CD4-positive, CD25-positive, alpha-beta regulatory T cell (primary cell): ENCODE measurements at places on chromosomes 7 and 10. TPM values are rescaled to one million over a fixed set of nuclear protein-coding genes. Genes with fewer than 3 reads are reported as not detected.

DNA sequence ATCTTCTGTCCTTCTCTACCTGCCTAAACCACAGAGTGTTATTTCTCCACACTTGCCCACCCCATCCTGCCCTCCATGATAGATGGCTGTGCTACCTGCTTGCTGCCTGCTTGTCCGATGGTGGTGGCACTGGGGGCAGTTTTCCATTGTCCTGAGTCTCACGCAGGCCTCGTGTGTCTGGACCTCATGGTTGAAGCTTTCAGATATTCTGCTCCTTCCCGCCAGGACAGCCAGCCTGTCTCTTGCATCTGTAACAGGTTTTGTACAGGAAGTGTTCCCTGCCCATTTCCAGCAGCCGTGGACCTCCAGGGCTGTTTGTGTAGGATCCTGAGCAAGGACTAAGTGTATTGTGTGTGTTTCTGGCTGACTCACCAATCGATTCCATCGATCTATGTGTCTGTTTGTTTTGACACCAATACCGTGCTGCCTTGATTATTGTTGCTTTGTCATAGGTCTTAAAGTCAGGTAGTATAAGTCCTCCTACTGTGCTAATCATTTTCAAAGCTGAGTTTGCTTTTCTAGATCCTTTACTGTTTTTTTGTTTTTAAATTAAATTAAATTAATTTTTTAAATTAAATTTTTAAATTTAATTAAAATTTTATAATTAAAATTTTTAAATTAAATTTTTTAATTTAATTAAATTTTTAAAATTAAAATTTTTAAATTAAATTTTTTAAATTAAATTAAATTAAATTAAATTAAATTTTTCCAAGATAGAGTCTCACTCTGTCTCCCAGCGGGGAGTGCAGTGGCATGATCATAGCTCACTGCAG is 8.5 kb downstream of the IL15RA start:
- H3K36me3 ChIP-seq: peaks cover 24% of the 10 kb centered on the region
- H3K27me3 ChIP-seq: no peaks in the 10 kb centered on the region
- DNase-seq: no peak
- H3K27ac ChIP-seq: no peak overlapping the region
- H3K4me1 ChIP-seq: peaks cover 15% of the 10 kb centered on the region
- H3K4me3 ChIP-seq: no peak overlapping the region

GRCh38 chr7:159130199-159130775 is 14.4 kb downstream of the VIPR2 start:
- no peaks in the 10 kb centered on the region for H3K4me1 ChIP-seq
- no peak overlapping the region for H3K27ac ChIP-seq
- H3K36me3 ChIP-seq: no peaks in the 10 kb centered on the region
- no peaks in the 10 kb centered on the region for H3K27me3 ChIP-seq
- no peak for DNase-seq
- no peak overlapping the region for H3K4me3 ChIP-seq

- peak; percentile 76 for DNase-seq
- H3K36me3 ChIP-seq: no peaks in the 10 kb centered on the region
- no peaks in the 10 kb centered on the region for H3K27me3 ChIP-seq
Observed at GRCh38 chr7:4610768-4611467, 71.2 kb upstream of the FOXK1 start.

- H3K27ac ChIP-seq: no peak overlapping the region
- H3K4me3 ChIP-seq: no peak overlapping the region
- no peaks in the 10 kb centered on the region for H3K27me3 ChIP-seq
Observed at GRCh38 chr10:44460416-44460815, 75.5 kb upstream of the CXCL12 start.

DNA sequence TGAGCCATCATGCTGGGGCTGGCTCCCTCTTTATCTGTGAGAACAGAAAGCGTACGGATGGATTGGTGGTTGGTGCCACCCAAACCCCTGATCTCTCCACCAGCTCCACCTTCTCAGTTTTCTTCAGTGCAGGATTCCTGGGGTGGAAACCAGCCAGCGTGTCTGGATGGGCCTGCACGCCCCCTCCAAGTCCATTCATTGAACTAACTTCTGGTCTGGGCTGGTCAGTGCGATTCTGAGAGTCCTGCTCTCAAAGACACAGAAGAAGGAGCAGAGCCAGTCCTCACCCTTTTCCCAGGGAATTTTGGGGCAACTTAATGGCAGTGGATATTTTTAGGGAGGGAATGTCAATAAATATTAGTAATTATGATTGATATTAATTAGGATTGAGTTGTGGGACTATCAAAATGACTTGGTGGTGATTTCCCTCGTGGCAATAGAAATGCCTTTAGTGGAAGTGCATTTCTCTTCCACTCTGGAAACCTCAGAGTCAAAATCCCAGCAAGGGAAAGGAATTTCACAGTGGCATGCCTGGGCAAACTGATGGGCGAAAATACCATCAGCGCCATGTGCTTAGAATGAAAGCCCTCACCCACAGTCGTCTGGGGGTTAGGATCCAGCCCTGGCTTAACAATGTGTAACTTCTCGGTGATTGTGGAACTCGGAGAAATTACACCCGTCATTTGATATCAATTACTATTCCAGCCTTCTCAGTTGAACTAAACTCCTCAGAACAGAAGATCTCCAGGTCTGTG is 69.3 kb upstream of the EEPD1 start:
- DNase-seq: no peak
- H3K4me3 ChIP-seq: no peak overlapping the region
- no peaks in the 10 kb centered on the region for H3K36me3 ChIP-seq
- H3K27me3 ChIP-seq: peaks cover 2% of the 10 kb centered on the region
- no peak overlapping the region for H3K27ac ChIP-seq

GRCh38 chr10:43114743-43115611 is 23.3 kb upstream of the CSGALNACT2 start:
- no peak overlapping the region for H3K4me3 ChIP-seq
- no peaks in the 10 kb centered on the region for H3K27me3 ChIP-seq
- peaks cover 10% of the 10 kb centered on the region for H3K4me1 ChIP-seq
- no peak overlapping the region for H3K27ac ChIP-seq
- no peaks in the 10 kb centered on the region for H3K36me3 ChIP-seq

DNA sequence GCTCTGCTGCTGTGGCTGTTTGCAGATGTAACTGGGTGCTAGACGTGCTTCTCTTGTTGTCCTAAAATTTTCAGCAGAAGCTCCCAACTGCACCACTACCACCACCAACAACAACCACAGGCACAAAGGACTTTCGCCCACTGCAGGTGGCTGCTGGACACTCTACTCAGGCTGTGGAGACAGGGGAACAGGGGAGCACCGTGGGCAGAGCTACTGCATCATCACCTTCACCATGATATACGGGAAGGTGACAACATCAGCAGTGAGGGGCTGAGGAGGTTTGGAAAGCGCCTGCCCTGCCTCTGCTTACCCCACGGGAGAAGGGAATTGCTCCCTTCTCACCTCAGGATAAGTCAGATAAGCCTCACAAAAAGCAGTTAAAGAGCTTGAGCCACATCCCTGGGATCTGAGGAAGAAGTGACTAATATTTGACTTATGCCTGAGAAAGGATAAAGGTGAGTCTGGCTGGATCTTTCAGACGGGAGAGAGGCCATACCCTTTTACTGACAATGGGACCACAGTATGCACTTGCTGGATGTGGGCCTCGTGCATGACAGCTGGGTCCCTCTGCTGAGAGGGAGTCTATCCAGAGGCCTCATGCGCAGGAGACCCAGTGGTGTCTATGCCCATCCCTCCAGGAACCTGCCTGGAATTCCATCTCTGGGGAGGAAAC is 217.6 kb downstream of the KLF6 start:
- H3K27me3 ChIP-seq: no peaks in the 10 kb centered on the region
- no peaks in the 10 kb centered on the region for H3K36me3 ChIP-seq
- no peak overlapping the region for H3K27ac ChIP-seq
- H3K4me1 ChIP-seq: peaks cover 7% of the 10 kb centered on the region
- DNase-seq: no peak
- no peak overlapping the region for H3K4me3 ChIP-seq

DNA sequence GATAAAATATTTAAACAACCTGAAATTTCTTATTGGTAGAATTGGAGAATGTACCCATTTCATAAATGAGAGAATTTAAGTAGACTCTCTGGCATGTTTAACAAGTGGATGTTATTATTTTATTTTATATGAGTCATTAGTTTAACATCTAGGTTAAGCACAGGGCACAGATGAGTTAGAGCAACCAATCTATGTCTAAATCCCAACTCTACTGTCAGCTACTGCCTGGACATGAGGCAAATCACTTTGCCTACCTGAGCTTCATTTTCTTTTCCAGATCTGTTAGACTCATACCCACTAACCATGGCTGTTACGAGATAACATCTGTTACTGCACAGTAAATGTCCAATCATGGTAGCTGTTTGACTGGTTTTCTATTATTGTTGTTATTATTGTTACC is 251.1 kb downstream of the INHBA start:
- H3K36me3 ChIP-seq: no peaks in the 10 kb centered on the region
- no peaks in the 10 kb centered on the region for H3K4me1 ChIP-seq
- no peaks in the 10 kb centered on the region for H3K27me3 ChIP-seq
- H3K27ac ChIP-seq: no peak overlapping the region
- no peak overlapping the region for H3K4me3 ChIP-seq

- no peaks in the 10 kb centered on the region for H3K4me1 ChIP-seq
- no peak overlapping the region for H3K27ac ChIP-seq
- DNase-seq: no peak
- no peak overlapping the region for H3K4me3 ChIP-seq
Observed at GRCh38 chr7:55092975-55093373, 74.2 kb downstream of the EGFR start.

DNA sequence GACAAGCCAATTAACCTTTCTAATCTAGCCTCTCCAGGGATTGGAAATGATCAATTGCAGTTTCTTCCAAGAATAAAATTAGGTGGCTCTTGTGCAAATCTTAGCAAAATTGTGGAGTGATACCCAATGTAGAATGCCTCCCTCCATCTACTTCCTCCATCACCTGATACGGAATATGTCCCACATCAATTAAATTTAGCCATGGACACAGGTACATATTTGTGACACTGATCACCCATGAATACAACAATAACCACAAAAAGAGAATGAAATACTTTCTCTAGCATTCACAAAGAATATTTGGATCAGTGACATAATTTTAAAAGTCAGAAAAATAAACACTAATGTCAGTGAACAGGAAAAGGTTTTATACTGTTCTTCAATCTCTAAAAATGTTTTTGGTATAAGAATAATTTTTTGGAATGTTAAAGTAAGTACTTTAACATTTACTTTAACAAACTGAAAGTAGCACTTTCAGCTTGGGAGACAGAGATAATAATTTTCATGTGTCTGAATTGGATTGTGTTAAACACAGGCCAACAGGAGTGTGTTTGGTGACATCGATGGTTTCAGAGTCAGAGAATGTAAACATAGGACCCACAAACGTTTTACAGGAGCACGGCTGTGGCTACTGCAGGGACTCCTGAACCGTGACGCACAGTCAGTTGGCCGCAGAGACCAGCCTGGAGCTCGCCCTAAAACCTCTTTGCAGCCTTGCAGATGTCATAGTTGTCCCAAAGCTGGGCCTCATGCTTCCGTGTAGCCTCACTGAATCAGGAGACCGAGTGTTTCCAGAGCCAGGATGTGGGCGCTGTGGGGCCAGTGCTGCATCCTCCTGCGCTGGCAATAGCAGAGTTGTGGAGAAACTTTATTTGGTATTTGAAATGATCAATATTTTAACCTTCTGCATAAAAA is 7.2 kb downstream of the RBM20 start:
- H3K27ac ChIP-seq: no peak overlapping the region
- H3K36me3 ChIP-seq: no peaks in the 10 kb centered on the region
- peak; percentile 31 for DNase-seq

- no peaks in the 10 kb centered on the region for H3K4me1 ChIP-seq
- no peaks in the 10 kb centered on the region for H3K27me3 ChIP-seq
- H3K27ac ChIP-seq: no peak overlapping the region
- no peaks in the 10 kb centered on the region for H3K36me3 ChIP-seq
- no peak overlapping the region for H3K4me3 ChIP-seq
- no peak for DNase-seq
Observed at GRCh38 chr10:88238615-88238914, 344.6 kb downstream of the RNLS start.

DNA sequence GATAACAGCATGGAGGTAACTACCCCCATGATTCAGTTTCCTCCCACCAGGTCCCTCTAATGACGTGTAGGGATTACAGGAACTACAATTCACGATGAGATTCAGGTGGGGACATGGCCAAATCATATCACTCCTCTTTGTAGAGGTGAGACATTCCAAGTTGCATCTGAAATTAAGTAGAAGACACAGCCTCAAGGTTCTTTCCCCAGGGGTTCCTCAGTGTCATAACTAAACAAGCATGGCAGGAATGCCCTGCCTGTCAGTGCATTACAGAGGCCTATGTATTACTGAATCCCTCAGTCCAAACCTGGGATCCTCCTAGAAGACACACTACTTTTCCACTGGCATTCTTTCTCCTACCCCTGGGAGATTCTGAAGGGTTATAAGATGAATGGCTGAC is 42.6 kb upstream of the WNT16 start:
- no peaks in the 10 kb centered on the region for H3K4me1 ChIP-seq
- no peaks in the 10 kb centered on the region for H3K27me3 ChIP-seq
- no peaks in the 10 kb centered on the region for H3K36me3 ChIP-seq
- DNase-seq: no peak
- H3K27ac ChIP-seq: no peak overlapping the region

DNA sequence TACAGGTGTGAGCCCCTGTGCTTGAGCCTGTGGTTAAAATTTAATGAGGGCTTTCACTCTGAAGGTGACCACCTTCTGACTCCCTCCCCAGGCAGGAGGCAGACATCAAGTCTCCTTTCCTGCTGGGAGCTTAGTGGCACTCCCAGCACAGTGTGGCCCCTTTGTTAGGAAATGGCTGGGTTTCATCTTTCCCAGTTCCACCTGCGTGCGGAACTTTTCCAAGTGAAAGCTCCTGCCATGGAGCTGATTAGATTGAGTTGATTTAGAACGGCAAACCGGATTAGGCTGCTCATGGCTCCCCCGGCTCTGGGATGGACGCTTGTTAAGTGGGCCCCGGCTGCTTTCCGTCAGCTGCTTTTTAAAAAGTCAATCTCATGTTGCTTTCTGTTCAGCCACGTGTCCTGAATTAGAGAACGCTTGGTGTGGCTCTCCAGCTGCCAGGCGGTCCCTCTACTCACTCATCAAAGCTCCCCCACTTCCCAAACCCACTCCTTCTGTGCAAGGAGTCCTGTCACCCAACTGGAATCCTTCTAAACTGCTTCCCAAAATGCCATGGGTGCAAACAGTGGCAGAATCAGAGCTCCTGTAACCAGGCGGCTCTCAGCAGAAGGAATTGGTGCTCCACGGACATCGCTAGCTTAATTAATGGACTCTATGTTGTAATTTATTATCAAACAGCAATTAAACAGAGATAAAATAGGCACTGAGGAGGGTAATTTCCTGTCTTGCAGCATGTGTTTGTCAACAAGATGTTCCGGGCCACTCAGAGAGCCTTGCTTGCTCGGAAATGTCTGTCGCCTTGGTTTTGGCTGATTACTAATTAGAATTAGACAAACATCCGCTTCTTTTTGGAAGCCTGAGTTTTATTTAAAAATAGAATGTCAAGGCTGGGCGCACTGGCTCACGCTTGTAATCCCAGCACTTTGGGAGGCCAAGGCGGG is 551.2 kb downstream of the GALNT17 start:
- H3K27ac ChIP-seq: no peak overlapping the region
- H3K4me3 ChIP-seq: no peak overlapping the region
- no peaks in the 10 kb centered on the region for H3K27me3 ChIP-seq

Gene CTAGE8
- not detected for total RNA-seq

Gene MKX
- not detected for total RNA-seq
